ENCODE measurements at places on chromosomes 16 and 17.
A peak's percentile ranks its signal among the peaks of the same experiment; 100 is the strongest.

DNA sequence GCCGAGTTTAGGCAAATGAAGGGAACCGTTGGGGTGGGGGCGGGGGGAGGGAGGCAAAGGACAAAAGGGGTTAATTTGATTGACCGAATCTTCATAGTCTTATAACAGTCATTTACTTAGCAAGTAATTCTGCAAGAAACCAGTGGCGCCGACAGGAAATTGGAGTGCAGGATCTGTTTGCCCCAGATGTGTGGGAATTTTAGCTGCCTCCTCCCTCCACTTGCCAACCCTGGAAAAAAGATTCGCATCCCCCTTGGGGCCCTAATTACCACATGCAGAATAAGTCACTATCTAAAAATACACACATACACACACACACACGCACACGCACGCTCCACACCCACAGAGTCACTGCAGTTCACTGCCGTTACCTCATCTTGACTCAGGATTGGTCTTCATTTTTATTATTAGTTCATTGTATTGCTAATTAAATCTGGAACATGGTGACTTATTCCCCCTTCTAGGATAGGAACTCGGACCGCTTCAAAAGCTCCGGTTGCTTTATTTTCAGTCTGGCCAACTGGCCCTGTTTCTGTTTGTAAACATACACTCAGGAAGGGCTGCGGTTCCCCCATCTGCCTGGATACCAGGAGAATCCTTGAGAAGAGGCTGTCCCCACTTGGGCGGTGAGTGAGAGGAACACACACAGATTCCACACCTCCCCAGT lies 241.6 kb upstream of the SALL1 start:
- no peak for DNase-seq

DNA sequence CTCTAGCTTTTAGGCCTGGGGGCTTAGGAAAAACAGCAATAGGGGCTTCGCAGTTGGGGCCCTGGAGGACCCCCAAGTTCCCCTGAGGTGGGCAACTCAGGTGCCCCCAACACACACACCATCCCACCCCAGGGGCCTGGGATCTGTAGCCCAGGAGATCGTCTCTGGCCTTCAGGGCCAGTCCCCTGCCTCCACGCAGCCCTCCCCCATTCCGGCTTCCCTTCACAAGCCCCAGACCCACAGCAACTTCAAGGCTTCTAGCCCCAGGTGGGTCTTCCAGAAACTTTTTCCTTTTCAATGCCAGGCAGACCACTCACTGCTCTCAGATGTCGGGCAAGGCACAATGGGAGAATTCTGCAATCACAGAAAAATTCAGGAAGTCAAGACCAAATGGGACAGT lies 79.4 kb downstream of the C16orf78 start:
- DNase-seq = no peak

DNA sequence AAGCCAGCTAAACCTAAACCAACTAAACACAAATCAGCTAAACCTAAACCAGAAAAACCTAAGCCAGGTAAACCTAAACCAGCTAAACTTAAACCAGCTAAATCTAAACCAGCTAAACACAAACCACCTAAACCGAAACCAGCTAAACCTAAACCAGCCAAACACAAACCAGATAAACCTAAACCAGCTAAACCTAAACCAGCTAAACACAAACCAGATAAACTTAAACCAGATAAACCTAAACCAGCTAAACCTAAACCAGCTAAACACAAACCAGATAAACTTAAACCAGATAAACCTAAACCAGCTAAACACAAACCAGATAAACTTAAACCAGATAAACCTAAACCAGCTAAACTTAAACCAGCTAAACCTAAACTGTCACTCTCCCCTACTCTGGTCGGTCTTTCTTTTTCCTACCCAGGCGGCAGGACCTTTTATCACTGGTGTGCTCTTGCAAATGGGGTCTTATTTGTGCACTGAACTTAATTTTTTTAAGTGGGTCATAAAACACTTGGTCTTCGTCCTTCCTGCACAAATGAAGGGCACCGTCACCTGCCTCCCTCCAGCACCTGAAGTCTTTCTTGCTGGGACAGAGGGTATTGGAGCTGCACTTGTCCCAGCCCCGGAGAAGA lies 7.2 kb downstream of the EVPL start:
- no peak for DNase-seq

DNA sequence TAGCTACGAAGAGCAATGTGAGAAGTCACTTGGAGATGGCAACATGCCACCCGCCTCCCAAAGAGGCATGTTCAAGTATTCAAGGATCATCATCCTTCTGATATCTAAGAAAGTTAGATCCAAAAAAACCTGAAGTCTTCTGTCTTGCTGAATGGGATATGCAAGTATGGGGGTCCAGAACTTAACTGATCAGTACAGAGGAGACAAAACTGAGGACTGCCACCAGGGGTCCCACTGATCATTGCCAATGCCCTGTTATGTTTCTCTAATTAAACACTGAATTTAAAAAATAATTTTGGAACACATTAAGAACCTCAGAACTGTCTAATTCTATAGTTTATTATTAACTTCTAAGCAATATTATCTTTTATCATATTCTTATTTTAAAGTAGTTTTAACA lies 99.7 kb downstream of the CDH8 start:
- DNase-seq = no peak

- DNase-seq = no peak
Measured at GRCh38 chr17:77741109-77741508, 217.4 kb upstream of the TNRC6C start.

DNA sequence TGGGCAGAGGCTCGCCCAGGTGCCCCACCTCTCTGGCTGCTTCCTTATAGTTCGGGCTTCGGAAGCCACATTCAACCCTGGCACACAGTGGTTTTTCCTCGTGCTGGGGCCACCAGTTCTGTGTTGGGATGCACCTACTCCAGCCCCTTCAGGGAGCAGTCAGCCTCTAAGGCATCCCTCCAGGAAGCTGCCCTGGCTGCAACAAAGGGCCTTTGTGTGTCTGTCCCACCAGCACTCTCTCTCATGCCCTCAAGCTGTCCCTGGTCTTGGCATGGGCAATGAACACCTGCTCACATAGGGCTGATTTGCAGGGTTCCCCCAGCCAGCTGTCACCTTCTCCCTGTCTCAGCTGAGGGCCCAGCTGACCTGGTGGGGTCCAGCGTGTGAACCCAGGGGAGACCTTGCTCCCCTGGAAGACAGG lies 754 bp upstream of the NOXO1 start:
- DNase-seq = peak; percentile 41

GRCh38 chr16:62068747-62069146 lies 32.5 kb upstream of the CDH8 start:
- no peak for DNase-seq

DNA sequence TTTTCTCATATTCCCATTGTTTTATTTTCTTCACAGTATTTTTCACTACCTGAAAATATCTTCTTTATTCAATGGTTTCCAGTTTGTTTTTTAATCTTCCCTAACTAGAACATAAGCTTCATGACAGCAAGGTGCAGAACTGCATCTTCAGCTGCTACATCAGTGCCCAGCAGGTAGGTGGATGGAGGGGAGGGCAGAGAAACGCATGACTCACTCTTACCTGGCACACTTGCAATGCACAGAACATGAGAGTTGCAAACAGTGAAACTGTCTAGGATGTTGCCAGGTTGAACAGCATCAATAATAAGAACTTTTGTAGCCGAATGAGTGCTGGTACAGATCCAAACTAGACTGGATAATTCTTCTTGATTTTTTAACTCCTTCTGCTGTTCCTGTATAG lies 127.1 kb downstream of the SPAG9 start:
- DNase-seq = no peak

- peak; percentile 41 for DNase-seq
Measured at GRCh38 chr17:75691371-75691791, 24.2 kb downstream of the SAP30BP start.

DNA sequence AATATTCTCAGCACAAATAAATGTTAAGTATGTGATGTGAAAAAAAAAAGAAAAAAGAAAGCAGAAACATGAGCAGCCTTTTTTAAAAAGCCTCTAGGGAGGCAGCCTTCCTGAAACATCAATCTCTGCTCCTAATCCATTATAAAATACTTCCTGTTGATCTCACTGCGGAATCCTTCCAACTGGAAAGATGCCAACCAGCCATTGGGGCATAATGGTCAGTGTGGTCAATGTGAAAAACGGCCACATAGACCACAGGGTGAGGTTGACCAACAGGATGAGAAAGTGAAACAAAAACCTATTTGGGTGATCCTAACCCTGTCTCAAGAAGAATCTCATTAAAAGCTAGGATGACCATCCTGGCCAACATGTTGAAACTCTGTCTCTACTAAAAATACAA lies 26.1 kb upstream of the ABCA8 start:
- peak; percentile 25 for DNase-seq

DNA sequence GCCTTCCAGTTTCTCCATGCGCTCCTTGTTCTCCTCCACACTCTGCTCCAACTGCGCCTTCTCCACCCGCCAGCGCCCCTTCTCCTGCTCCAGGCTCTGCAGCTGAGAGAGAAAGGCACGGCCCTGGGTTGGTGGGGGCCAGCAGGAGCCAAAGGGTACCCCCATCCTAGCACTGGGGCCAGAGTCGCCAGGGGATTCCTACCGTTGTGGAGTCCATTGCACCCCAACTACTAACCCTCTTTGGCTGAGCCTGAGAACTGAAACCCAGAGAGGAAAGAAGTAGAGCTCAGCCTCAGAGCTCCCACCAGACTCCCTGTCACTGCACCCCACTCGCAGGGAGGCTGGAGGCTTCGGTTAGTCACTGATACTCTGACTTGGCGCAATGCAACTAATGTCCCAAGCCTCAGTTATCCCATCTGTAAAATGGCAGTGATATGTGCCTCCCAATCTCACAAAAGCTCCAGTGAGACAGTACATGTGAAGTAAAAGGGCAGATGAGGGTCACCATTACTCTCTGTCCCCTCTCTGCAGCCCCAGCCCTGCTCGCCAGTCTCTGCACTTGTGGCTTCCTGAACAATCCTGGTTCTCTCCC lies 6.2 kb upstream of the SAMD14 start:
- DNase-seq = no peak

DNA sequence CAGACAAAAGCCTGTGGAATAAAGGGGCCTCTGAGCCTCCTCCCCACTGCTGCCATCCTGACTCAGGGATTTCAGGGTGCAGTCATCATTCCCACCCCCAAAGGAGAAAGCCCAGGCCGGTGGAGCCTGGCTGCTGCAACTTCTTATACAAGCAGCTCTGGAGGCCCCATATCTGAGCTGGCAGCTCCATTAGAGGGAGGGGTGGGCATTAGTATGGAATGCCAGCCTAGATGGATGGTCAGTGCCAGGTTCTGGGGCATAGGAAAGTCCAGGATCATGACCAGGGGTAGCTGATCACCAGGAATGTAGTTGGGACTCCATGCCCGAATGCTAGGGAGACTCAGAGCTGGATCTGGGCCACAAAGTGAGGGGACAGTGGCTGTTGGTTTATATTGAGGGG lies 581.0 kb downstream of the KCNJ18 start:
- DNase-seq = no peak

Measured in urothelium cell line (cell line).